DND-41 (cell line): ENCODE measurements at places on chromosomes 11 and 22.

DNA sequence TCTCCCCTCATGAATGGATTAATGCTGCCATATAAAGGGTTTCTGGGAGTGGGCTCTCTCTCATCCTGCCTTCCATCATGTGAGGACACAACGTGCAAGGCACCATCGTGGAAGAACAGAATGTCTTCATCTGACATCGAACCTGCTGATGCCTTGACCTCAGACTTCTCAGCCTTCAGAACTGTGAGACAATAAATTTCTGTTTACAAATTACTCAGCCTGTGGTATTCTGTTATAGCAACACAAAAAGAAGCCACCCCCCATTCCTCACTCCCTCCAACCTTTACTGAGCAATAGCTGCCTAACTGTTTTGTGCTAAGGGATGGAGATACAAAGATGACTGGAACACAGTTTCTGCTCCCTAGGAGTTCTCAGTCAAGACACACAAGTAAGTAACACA is 106.1 kb upstream of the PLET1 start:
- DNase-seq = no peak

DNA sequence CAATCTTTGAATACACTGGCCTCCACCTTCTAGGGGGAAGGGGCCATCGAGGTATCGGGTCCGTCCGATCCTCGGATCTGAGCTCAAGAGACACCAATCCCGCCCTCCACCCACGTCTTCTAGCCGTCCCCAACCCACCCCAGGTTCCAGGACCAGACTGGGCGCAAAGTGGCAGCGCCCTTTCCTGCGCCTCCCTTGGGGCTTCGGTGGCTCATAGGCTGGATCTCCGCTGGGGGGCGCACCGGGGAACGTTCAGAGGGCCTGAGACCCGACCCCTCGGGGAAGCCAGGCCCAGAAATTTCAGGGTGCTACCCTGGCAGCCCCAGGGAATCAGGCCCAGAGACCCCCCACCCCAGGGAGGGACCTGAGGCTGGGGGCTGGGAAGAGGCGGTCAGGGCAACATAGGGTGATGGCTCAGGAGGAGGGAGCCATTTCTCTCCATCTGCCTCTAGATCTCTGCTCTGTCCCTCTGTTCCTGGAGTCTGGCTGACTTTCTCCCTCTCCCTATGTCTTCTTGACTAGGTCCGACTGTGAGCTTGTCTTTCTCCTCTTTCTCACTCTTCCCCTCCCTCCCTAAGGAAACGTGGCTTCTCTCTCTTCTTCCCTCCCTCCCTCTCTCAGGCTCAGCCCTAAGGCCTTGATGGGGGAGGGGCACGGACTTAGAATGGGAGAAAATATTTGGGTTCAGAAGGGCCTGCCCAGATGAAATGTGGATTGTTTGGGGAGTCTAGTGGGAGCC is 1.1 kb downstream of the CREB3L1 start:
- no peak for DNase-seq

DNA sequence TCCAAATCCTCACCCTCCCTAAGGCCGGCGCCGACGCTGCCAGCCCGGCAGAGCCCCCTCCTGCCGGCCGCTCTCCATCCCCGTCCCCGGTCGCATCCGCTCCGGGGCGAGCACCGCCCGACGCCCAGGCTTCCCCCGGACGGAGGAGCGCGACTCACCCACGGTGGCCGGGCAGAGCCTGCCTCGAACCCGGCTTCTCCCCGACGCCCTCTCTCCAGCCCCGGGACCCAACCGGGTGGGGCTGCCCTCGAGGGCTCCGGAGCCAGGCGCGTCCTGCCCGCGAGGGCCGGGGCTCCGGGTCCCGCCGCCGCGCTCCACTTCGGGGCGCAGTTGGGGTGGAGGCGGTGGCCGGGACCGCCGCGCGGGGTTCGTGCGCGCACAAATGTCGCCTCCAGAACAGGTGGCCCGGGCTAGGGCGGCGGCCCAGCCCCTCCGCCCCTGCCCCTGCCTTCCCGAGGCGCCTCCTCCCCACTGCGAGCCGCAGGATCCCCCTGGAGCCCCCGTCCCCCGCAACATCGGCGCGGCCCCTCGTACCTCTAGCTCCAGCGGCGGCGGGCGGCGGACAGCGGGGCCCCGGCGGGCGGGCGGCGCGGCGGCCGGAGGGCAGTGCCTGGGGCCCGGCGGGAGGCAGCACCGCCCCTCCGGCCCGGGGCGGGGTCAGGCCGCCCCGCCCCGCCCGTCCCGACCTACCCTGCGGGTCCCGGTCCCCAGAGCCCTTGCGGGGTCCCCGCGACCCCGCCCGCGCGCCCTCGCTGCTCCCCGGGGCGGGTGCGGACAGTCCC is at the start of gene A4GALT:
Gene A4GALT (minus strand): TSS at position 608 of the 782 bp plus-strand sequence. CDS start 26,919 bp downstream, outside the sequence.
- DNase-seq = no peak

- no peak for DNase-seq
Observed at GRCh38 chr11:36266767-36267166, 22.5 kb downstream of the COMMD9 start.

GRCh38 chr11:46408407-46408986 is 16.9 kb upstream of the CHRM4 start:
- no peak for DNase-seq

- DNase-seq = no peak
Observed at GRCh38 chr22:40031766-40032470, 37.2 kb downstream of the FAM83F start.

GRCh38 chr11:118908901-118909618 is 16.7 kb downstream of the BCL9L start:
- DNase-seq = no peak

DNA sequence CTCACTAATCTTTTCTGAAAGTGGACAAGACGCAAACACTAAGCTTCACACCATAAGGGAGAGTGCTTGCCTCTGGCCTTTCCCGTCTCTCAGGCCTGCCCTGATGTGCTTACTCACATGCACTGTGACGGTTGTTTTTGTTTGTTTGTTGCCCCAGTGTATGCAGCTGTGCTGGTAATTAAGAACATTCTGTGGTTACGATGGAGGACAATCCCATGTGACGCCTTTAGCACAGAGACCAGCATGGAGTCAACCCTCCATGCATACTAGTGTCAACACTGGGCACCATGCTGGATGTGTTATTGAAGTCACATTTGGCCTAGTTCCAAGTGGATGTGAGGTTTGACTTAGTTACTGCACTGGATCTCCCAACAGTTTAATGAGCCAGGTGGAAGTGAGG is 27.8 kb upstream of the CDON start:
- DNase-seq = no peak

GRCh38 chr11:121754598-121754997 is 301.8 kb upstream of the SORL1-AS1 start:
- DNase-seq = no peak
